Esophagus squamous epithelium (tissue), 5 donors: ENCODE measurements at places on chromosomes 4 and X. TPM values are rescaled to one million over a fixed set of nuclear protein-coding genes. Genes with fewer than 3 reads are reported as not detected.

GRCh38 chr4:100130491-100130890 lies 59.8 kb downstream of the DDIT4L start:
- no peaks in the 10 kb centered on the region for H3K36me3 ChIP-seq
- H3K27ac ChIP-seq: no peak overlapping the region
- no peaks in the 10 kb centered on the region for H3K4me1 ChIP-seq

GRCh38 chr4:151957153-151957552 lies 196.3 kb upstream of the GATB start:
- H3K27ac ChIP-seq: no peak overlapping the region
- no peaks in the 10 kb centered on the region for H3K27me3 ChIP-seq
- no peak for DNase-seq
- H3K36me3 ChIP-seq: no peaks in the 10 kb centered on the region

PABPC5 gene
- 1.9 TPM for total RNA-seq

UGT2B15 gene
- total RNA-seq: not detected

GRCh38 chr4:2082118-2082517 lies 23.0 kb downstream of the NAT8L start:
- no peak overlapping the region for H3K4me3 ChIP-seq
- DNase-seq: no peak
- H3K36me3 ChIP-seq: no peaks in the 10 kb centered on the region
- H3K27me3 ChIP-seq: no peaks in the 10 kb centered on the region

DNA sequence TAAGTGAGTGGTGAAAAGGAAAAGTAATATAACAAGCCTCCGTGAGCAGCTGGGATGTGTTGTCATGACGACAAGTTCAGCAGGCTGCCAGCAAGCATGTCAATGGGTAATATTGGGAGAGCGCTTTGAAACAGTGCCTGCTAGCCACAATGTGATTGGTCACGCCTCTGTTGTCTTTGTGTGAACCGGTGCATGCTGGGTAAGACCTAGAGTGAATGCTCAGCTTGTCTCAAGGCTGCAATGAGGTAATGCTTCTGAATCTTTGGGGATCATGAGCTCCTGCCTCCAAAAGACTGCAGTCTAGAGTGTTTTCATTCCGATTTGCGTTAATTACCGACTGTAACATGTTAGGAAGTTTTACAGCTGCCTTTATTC lies 54.9 kb downstream of the STOX2 start:
- H3K36me3 ChIP-seq: no peaks in the 10 kb centered on the region
- DNase-seq: no peak
- H3K4me1 ChIP-seq: no peaks in the 10 kb centered on the region
- no peaks in the 10 kb centered on the region for H3K27me3 ChIP-seq
